ENCODE measurements at places on chromosomes 6 and 20.
A peak's percentile ranks its signal among the peaks of the same experiment; 100 is the strongest.

DNA sequence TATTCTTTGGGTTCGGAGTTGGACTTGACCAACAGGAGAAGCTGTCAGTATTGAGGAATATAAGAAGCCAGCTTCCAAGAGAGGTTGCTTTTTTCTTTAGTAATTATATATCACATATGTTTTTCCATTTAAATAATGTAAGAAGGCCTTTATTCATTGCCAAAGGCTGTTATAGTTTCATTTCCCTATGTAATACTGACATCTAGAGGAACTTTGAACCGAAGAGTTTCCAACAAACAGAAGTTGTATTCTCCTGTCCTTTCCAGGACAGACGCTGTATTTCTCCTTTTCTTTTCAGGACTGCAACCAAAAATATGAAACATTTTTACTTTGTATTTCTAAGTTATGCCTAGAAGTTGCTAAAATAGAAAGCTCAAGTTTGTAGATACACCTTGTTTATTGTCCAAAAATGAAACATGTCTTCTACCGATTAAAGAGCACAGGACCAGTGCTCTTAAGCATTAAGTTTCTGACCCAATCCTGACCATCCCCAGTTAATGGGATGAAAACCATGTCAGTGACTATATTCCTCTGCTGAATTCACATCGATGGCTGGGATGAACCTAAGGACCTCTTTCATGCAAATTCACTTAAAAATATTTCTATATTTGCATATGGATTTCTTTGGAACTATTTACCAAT, 55.1 kb downstream of the MYLK4 start:
- DNase-seq: no peak

DNA sequence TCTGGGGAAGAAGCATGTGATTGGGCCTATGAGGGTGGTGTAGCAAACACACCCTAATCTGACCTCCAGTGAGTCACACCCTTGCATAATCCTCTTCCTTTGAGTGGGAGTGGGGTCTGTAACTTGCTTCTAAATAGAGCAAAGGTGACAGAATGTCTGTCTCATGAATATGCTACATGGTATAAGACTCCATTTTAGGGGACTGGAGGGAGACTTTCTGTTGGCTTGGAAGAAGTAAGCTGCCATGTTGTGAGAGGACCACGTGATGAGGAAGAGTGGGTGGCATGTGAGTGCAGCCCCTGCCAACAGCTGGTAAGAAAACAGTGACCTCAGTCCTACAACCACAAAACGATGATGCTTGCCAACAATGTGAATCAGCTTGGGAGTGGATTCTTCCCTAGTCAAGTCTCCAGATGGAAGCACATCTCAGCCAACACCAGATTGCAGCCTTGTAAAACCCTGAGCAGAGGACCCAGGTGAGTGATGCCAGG, 3.7 kb downstream of the AK9 start:
- DNase-seq: no peak

DNA sequence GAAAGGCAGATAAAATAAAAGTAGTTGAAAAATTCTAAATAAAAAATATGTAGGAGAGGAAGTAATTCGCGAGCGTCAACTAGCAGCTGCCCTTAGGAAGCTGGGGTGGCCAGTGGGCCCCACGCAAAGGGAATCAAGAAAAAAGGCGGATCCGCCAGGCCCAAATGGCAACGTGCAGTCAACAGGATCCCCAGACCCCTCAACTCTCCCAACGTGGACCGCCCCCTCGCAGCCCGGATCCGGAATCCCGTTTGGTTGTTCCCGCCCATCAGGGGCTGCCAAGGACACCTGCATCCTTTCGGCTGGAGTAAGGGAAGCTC, 296 bp downstream of the DZANK1 start:
- no peak for DNase-seq

GRCh38 chr20:24990810-24991252, 1.7 kb downstream of the APMAP start:
- peak; percentile 47 for DNase-seq

DNA sequence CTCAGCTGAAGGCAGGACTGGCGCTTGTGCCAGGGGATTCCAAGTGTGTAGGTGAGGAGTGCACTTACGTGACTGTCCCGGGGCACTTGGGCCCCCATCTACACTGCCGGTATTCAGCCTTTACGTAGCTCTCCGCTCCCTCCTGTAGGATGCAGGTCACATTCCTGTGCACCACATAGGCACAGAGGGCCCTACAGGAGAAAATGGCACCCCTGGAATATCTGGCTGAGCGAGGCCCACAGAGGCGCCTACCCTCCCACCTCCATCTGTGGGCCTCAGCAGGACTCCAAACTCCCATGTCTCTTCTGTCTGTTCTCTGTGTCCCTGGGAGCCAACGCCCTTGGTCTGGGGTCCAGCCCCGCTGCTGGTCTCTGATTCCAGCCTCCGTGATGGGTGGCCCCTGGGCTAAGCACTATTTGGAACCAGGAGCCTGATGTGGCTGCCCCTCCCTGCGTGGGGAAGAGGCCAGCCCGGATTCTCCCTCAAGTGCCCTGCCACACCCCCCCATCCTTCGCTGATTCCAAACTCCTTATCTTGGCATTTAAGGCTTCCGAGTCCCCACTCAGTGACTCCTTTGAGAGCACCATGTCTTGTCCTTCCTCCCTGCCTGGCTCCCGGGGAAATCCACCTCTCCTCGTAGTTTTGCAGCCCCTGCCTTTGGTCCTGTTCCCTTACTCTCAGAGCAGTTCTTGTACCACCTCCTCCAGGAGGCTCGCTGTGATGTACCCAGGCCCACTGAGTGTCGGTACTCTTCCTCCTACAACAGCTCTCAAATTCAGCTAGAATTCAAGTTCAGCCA, 1.5 kb downstream of the EMILIN3 start:
- DNase-seq: peak; percentile 41

Measured in ecto neural progenitor cell (in vitro differentiated cells).